ENCODE measurements at places on chromosomes 11 and 22.

GRCh38 chr11:66476841-66477251 lies 3.4 kb upstream of the DPP3 start:
- no peak for DNase-seq

- DNase-seq, result no peak
Measured at GRCh38 chr22:29377979-29378378, 10.4 kb downstream of the AP1B1 start.

- no peak for DNase-seq
Measured at GRCh38 chr11:122850076-122850631, 11.9 kb downstream of the CRTAM start.

GRCh38 chr22:23100124-23100801 lies 29.9 kb downstream of the GNAZ start:
- no peak for DNase-seq

DNA sequence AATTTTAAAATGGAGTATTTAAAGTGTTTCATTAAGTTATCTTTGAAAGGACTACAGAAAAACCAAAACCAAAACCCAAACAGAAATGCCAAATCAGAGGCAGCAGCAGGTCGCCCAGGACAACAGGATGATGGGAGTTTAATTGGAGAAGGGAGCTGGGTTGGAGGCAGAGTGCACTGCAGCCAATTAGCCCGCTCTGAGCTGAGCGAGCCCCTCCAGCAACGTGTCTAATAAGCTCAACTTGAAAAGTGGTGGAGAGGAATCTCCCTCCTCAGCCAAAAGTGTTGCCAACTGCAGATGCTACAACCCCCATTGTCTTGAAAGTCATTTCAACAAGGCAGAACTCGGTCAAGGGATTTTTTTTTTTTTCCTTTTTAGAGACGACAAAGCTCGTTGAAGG lies 323.9 kb downstream of the CADM1 start:
- no peak for DNase-seq

GRCh38 chr11:67054346-67054835 lies 2.3 kb upstream of the RHOD start:
- no peak for DNase-seq

DNA sequence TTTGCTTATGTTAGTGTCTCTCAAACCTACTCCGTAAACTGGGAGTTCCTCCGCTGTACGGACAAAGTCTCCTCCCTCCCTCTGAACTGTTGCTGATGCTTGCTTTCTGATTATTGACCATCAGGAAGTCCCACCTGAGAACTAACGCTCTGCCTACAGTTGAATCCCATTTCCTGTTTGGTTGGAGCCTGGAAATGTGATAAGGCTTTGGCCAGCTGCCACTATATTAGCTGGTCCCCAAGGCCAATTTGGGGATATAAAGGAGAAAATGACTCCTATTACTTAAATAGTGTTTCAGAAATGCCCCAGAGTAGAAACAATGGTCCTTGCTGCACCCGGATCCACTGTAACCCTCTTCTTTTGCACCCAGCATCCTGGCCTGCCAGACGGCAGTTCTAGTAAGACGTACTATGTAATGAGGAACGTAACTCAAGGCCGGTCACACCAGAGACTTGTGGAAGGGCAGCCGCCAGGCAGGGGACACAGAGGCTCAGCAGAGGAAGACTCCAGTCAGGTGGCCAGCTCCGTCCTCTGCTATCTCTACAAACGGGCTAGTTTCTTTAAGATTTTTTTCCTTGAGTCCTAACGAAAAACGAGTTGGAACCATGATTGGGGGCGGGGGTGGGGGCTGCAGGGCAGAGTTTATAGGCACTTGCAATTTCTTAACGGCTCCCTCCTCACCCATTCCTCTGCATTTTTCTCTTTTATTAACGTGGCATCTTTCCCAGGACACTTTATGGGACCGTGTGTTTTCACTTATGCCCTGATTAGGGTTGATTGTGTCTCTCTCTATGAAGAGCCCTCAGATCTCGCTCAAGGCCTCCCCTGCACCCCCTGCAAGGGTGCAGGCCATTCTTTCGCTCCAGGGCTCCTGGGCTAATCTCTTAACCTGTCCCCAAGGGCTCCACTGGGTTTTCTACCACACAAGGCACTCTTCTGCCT lies 72.8 kb upstream of the CDON start:
- no peak for DNase-seq

GRCh38 chr11:65577756-65578109 lies 1.9 kb downstream of the EHBP1L1 start:
- no peak for DNase-seq

DNA sequence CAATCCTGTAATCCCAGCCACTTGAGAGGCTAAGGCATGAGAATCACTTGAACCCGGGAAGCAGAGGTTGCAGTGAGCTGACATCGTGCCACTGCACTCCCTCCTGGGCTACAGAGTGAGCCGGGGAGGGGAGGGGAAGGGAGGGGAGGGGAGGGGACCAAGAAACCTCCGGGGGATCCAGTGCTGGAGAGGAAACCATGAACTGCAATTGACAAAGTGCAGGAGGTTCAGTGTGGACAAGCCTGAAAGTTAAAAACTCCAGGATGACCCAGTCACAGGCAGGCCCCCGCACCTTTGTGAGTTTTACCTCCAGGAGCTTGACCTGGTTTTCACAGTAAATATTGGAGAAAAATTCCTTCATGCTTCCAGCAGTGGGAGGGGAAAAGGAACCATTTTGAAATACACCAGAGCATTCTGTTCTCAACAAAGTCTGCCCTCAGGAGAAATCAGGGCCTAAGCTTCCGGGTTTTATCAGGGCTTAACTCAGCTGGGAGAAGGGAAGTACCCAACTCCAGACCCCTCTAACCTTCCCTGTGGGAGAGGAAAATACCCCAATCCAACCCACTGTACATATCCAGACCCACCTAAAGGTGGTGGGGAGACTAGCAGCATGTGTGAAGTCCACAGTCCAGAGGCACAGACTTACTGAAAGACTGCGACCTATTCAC lies 15.5 kb upstream of the ZFTA start:
- DNase-seq, result no peak

DNA sequence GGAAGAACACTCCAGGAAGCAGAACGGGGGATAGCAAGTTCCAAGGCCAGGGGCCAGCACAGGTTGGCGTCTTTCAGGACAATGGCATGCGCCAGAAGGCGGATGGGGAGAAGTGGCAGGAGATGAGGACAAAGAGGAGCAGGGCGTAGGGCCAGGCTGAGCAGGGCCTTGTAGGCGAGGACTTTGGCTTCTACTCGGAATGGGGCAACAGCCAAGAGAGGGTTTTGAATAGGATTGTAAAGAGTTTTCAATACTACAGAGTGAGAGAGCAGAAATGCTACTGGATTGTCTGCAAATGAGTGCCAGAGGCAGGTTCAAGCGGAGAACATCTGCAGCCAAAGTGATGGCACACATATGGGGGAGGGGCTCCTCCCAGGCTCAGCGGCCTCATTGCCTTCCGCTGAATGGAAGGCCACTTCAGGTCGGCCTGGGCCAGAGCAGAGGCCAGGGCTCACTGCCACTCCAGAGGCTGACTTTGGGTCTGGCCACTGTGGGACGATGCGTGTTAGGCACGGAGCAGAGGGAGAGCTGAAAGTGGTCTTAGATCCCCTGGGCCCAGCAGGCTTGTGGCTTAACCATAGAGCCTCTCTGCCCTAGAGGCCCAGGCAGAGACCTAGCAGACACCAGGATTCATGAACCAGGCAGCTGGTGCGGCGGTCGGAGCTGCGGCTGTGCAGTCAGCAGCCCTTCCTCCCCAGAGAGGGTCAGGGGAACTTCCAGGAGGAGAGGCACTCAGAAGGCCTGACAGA lies 118.2 kb downstream of the DSCAML1 start:
- no peak for DNase-seq

- DNase-seq, result no peak
Measured at GRCh38 chr22:23781511-23782183, 5.1 kb upstream of the SMARCB1 start.

DNA sequence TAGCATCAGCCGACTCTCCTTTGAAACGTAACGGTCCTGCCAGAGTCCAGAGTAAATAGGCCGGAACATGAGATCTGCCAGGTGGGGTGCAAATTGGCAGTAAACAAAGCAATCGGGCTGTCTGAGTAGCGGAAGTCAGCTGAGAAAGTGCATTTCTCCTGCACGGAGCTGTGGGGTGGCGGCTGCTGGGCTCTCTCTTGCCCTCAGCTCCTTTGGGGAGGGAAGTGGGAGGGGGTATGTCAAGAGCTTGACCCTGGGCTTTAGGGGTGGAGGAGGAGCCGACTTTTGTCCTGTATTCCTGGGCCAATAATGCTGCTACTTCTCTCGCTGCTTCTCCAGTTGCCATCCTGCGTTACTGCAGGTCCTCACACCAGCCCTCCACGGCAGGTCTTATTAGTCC lies 11.6 kb downstream of the GRIK4 start:
- DNase-seq, result no peak

- no peak for DNase-seq
Measured at GRCh38 chr22:32650553-32651345, 150.8 kb upstream of the TIMP3 start.

DNA sequence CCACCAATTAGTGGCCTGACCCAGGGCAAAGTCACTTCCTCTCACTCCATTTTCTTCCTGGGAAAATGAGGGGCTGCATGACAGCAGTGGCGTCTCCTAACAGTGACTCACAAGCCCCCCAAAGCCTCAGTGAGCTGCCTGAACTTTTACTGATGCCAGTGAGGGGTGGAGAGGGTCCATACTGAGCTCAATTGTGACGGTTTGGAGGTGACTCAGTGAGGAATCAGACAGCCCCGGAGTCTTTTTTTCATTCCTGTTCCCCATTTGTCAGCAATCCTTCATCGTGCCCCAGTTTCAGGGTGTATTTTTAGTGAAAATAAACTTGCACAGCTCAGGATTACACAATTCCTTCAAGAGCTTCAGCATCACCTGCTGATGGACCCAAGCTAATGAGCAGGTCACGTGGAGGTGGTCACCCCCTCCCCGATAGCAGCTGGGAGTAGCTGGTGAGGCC lies 30.1 kb upstream of the RASD2 start:
- no peak for DNase-seq

GRCh38 chr11:44261800-44262591 lies 47.9 kb downstream of the ALX4 start:
- no peak for DNase-seq

GRCh38 chr11:88398372-88398771 lies 60.8 kb upstream of the CTSC start:
- DNase-seq, result no peak

DNA sequence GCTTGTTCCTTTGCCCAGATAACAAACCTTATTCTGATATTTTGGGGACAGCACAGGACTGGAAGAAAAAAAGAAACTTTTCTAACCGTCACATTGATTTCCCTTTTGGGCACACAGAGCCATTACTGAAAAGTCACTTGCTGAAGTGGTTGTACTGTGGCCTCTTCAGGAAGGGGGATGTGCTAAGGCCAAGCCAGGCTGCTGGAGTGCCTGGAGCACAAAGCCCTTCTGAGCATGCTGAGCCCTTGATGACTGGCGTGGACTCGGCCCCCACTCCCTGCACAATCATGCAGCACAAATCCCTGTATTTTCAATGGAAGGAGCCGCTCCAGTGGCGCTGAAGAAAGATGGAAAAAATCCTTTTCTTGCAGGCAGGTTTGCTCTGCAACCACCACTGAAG lies 164.2 kb downstream of the NTM start:
- DNase-seq, result no peak

DNA sequence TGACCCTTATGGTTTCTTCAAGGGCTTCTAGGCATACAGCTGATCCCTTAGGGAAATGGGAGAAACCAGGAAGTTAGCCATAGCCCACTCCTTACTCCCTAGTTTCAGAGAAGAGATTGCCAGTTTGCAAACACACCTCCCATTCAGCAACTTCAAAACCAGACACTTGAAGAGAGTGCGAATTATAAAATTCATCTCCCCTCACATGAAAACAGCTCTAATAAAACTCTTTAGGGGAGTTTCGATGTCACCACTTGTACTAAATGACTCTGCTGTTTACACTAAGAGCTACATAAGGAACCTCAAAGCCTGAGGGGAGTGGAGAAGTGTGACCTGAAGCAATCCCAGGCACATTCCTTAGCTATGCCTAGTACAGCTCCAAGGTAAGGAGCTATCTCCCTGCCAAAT lies 8.3 kb downstream of the LGR4 start:
- DNase-seq, result no peak
